ENCODE measurements at places on chromosomes 7 and 10.

GRCh38 chr7:87341441-87341840 lies 4.0 kb upstream of the CROT start:
- no peak for DNase-seq

GRCh38 chr10:8044908-8045725 lies 9.4 kb upstream of the GATA3 start:
- DNase-seq, result no peak

GRCh38 chr7:158574308-158575036 lies 13.2 kb downstream of the PTPRN2 start:
- no peak for DNase-seq

DNA sequence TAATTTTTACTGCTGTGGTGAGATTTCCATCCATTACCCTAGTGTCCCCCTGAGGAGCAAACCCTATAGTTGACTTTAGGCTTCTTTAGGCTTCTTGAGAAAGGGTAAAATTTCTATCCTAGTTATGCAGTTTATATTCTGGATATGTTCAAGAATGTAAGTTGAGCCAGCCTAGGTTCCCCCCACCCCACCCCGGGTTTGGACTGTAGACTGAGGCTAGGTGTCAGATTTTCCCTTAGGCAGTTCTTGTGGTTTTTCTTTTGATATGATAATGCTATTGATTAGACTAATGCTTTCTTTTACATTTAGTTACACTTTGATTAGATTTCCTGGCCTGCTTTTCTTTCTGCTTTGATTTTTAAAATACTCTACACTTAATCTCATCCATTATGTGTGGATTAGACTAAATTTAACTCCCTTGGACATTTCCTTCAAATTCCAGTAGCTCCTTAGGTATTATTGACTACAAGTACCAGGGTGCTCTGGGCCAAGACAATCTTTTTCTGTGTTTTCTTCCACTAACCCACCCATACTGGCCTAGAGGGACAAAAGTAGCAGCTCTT lies 37.7 kb downstream of the NRF1 start:
- DNase-seq, result no peak

DNA sequence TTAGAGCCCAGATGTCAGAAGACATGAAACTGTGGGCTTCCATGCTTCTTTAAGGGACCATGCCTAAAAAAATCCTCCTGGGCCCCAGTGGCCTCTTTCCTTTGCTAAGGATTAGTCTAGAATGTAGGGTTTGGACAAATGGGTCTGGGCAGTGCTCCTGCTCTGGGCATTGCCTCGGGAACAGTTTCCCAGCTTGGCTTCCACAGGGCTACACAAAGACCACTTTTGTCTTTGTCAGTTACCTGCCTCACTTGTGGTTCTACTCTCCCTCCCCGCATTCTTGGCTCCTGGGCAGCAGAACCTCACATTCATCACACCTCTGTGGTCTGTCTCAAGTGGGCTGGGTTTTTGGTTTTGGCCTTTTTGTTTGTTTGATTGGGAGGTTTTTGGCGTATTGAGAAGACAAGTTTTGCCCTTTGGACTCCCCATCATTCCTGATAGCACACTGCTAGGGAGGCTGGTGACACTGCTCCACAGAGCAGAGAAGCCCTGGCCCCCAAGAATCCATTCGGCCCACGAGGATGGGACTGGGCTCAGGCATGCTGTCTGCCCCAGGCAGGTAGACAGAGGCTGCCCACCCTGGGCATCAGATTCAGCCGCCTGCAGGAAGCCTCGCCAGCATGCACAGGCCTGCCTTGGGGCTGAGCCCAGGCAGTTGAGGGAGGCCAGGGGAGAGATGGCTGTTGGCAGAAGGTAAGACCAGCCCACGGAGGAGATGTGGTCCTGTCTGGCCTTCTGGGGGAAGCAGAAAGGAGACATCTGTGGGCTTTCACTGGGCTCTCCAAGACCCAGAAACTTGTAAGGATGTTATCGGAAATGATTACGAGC lies 343.7 kb downstream of the WDR11 start:
- DNase-seq, result no peak

DNA sequence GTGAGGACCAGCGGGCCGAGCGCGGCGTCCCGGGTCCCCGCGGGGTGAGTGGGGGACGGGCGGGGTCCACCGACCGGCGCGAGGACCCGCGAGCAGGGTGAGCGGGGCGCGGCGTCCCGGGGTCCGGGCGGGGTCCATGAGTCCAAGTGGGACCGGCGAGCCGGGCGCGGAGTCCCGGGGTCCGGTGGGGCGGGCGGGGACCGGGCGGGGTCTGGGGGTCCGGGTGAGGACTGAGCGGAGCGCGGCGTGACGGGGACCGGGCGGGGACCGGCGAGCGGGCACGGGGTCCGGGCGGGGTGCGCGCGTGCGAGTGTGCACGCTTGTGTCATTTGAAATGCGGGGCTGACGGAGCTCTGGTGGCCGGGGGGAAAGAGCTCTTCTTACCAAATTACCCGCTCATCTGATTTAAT lies 765 bp downstream of the CELF2 start:
- DNase-seq, result no peak

- DNase-seq, result no peak
Measured at GRCh38 chr10:18474118-18474455, 177.3 kb downstream of the NSUN6 start.

- no peak for DNase-seq
Measured at GRCh38 chr7:123725586-123726171, 23.1 kb downstream of the WASL start.

- DNase-seq, result no peak
Measured at GRCh38 chr10:69681436-69681835, 51.4 kb downstream of the FAM241B start.

- no peak for DNase-seq
Measured at GRCh38 chr7:142881586-142882337, 3.8 kb downstream of the TRPV6 start.

GRCh38 chr10:108434559-108435252 lies 1270.2 kb upstream of the SORCS1 start:
- DNase-seq, result no peak

DNA sequence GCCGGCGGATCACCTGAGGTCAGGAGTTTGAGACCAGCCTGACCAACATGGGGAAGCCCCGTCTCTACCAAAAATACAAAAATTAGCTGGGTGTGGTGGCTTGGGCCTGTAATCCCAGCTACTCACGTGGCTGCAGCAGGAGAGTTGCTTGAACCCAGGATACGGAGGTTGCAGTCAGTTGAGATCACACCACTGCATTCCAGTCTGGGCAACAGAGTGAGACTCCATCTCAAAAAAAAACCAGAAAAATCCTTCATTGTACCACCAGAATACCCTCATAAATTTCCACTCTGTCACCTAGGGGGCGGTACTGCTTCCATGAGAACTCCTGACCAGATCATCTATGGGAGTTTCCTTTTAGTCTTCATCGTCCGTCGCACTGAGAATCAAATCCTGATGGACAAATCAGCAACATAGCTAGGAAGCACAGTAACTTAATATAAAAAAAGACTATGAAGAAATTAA lies 225.8 kb upstream of the KLF14 start:
- DNase-seq, result no peak

GRCh38 chr7:6647541-6647940 lies 10.4 kb downstream of the ZNF316 start:
- DNase-seq, result no peak

GRCh38 chr10:96369890-96370583 lies 11.2 kb upstream of the OPALIN start:
- DNase-seq, result no peak

DNA sequence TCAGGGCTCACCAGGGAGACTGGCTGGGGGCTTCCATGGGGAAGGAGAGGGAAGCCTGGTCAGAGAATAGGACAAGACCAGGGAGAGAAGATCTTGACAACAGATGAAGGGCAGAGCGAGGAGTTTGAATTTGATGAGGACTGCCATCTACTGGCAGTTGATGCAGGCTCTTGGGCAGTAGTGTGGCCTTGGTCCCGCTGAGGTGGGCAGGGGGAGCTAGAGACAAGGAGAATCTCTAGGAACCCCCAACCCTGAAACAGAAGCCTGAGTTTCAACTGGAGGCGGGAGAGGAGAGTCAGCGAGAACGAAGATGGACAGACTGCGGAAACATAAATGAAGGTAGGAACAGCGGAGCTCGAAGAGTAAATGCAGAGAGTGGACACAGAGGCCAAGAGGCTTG lies 81.0 kb downstream of the PPP1R3C start:
- DNase-seq, result peak; percentile 6

DNA sequence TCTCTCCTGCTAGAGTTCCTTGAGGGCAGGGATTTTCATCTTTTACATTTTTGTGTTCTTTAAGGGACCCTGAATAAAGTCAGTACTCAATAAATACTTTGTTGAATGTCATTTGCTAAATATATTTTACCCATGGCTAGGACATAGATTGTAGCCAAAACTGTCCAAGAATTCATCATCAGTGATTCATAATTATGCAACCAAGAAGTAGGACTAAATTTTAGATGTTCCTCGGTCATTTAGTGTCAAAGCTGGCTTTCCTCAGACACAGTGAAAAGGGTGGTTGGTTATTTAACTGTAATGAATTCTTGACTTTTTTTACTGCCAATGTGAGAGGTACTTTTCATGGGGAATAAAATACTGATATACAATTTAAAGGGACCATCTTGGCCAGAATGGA lies 3.3 kb downstream of the NUDT13 start:
- DNase-seq, result no peak

DNA sequence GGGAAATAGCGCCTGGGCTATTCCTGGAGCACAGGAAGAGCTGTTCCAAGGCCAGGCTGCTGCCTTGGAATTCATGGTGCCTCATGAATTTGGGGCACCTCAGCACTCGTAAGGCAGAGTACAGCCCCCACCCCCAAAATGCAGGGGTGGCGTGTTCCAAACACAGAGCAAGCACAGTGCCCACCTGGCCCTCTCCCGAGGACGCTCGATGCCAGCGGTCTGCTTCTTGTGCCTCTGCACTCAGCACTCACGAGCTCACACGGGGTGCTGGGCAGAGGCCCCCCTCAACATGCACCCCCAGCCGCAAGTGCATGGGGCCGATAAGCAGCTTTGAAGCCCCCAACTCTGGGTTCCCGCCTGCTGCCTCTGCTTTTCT lies 60.1 kb downstream of the ZRANB1 start:
- DNase-seq, result no peak

- no peak for DNase-seq
Measured at GRCh38 chr7:2399848-2400587, 3.4 kb upstream of the CHST12 start.

DNA sequence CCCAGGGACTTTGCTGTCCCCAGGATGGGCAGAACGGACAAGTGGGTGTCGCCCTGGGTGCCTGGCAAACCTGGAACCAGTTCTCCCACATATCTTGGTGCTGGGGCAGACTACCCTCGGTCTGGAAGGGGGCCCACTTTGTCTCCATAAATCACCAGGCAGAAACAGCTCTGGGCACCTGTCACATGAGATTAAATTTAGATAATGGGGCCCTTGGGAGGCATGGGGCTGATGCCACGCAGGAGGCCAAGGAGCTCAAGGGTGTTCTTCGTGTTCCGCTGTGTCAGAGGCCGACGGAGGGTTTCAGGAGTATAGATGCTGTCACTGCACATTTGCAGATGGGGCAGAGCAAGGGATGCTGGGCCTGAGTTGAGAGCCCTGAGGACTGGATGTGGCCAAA lies 72.7 kb downstream of the TMEM130 start:
- DNase-seq, result no peak

GRCh38 chr10:114437473-114438292 lies 33.4 kb upstream of the AFAP1L2 start:
- DNase-seq, result no peak

GRCh38 chr10:68601501-68602265 lies 41.5 kb downstream of the TET1 start:
- DNase-seq, result no peak

DNA sequence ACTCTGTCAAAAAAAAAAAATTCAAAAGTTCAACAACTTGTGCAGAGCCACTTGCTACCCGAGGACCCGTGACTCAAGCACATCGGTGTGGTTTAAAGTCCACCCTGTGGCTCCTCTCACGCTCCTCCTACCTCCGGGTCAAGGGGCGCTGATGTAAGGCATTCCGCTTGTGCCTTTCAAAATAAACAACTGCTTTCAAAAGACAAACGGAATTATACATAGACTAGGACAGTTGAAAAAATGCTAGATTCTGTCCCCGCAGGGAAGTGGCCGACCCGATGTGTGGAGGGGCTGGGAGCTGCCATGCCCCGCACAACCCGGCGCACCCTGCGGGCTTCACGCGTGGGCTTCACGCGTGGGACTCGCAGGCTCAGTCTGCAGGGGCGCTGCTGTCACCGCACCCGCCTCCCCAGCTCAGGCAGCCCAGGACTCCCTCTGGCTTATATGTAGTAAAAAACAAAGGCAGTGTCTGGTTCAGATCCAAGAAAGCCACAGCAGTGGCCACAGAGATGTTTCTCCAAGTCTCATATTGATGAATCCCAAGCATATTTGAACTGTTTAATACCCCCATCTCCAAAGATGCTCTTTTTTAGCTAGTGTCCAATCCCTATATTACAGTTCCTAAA lies 239.7 kb upstream of the INHBA start:
- DNase-seq, result no peak

GRCh38 chr10:71257319-71257997 lies 45.1 kb downstream of the UNC5B start:
- no peak for DNase-seq

GRCh38 chr7:49669285-49669684 lies 104.2 kb upstream of the VWC2 start:
- DNase-seq, result no peak

DNA sequence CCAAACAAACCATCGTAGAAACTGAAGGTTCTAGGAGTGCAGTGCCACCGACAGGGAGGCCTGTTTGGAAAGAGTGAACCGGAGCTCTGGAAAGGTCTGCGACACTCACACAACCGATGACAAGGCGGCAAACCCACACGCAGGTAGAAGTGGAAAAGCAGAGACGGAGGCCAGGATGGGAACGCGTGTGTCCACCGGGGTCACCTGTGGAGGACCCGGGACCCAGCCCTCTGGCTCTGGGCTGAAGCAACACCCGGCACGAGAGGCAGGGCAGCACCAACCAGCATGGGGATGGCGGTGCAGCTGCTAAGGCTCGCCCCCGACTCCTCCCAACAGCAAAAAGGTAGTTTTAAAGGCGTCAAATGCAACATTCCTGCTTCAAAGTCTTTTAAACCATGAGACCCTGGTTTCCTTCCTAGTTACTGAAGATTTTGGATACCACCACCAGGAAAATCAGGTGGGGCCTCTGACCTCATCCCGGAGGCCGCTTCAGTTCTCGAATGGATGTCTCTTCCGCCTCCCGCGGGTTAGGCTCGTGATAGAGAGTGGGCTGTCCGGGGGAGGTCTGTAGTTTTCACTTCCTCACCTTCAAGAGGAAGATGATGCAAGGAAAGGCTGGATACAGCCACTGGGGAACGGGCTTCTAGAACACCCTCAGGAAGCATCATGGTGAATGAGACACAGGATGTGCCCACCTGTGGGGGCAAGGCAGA lies 115.5 kb downstream of the SMURF1 start:
- DNase-seq, result no peak

- DNase-seq, result no peak
Measured at GRCh38 chr7:130444751-130445407, 4.1 kb upstream of the CEP41 start.

DNA sequence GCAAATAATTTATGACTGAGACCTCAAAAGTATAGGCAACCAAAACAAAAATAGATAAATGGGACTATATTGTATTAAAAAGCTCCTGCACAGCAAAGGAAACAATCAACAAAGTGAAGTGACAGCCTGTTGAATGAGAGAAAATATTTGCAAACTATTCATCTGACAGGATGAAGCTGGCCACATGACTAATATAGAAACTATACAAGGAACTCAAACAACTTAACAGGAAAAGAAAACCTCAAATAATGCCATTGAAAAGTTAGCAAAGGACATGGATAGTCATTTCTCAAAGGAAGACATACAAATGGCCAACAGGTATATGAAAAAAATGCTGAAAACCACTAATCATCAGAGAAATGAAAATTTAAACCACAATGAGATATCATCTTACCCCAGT lies 245.1 kb downstream of the STK31 start:
- DNase-seq, result no peak
